ENCODE measurements at places on chromosomes 1 and 21.

DNA sequence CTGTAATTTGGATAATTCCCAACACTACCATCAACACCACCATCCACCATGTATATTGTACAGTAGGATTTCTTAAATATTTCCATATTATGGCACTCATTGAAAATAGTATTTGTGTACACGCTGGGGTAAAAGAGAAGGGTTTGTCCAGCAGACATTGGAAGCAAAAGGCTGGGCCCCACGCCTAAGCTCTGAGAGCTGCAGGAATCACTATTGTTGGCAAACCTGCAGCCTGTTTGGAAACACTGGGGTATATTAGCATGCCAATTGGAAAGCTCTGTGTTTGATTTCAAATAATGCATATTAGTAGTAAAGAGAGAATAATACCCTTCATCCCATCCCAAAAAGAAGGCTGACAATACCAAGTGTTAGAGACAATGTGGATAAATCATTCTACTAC lies 81.5 kb upstream of the DPYD start:
- DNase-seq: no peak

- no peak for DNase-seq
Measured at GRCh38 chr1:22553991-22554522, 9.2 kb upstream of the EPHA8 start.

DNA sequence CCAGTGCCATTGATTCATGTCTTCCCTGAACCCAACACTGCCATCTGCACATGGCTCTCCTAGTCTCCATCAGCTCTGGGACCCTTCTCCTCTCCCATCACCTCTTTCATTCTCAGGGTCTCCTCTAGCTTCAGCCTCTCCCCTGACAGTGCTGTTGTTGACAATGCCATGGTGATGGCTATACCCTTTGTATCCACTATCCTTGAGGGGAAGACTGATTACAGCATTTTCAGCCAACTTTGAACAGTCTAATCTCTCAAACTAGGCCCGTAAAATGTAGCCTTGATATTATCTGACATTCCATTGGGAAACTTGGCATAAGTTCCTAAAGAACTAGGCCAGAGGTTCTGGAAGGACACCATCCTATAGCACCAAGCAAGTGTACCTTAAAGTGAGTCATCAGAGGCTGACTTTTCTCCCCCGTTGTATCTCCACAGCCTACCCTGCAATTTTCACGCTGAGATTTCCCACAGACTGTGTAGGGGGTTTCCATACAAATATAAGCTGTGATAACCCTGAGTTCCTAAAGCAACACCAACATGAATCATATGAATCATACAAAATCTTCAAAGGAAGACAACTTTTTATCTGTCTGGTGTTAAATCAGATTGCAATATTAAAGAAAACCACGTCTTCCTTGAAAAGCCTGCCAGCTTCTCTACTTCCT lies 5.8 kb downstream of the HAO2 start:
- no peak for DNase-seq

- DNase-seq: no peak
Measured at GRCh38 chr1:204264805-204265204, 51.0 kb upstream of the GOLT1A start.

DNA sequence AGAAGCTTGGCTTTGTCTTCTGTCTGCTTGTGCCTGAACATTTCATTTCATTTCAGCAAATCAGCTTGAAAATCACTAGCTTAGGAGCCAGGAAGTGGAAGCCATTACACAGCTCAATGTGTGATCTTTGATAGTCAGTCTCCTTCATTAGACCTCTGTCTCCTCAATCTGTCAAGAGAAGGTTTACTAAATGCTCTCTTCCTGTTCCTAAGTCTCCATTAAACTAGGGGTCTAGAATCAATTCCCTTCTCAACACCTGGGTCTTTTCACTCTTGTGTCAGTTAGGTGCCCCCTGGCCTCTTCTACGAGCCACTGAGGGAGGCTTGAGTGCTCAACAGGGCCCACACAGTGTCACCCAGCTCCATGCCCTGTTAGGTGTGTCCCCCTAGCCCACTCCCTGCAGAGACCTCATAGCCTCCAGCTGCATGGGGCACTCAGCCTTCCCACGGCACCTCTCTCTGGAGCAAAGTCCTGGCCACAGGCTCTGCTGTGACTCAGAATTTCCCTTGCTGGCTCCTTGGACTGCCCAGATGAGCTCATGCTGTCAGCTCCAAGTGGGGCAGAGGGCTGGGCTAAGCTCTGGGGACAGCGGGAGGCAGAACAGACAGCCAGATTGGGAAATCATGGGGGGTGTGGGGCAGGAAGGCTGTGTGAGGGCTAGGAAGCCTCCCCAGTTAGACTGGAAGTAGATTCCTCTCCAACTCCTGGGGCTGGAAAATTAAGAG lies 115.7 kb upstream of the IPO9 start:
- no peak for DNase-seq

GRCh38 chr1:234722904-234723720 lies 113.1 kb upstream of the IRF2BP2 start:
- peak; percentile 87 for DNase-seq

Measured in AML-193 (cell line).